ENCODE measurements at places on chromosomes 1 and 21.

- DNase-seq, result no peak
Observed at GRCh38 chr1:180585994-180586359, 27.2 kb downstream of the OVAAL start.

DNA sequence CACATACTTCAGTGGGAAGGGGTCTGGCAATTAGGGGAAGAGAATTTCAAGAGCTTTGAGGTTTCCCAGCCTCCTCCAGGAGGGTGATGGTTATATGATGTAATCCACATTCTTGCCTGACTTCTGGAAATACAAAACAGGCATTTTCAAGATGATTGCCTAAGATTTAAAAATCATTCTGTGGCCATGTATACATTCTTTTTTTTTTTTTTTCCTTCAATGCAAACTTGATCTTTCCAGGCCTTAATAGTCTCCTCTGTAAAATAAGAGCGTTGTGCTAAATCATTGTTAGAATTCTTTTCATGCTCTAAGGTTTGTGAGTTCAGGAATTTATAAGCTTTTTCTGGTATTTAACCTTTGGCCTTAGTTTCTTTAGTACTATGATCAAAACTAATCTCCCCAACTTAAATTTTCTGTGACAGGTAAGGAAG lies 192.3 kb upstream of the HMCN1 start:
- no peak for DNase-seq

DNA sequence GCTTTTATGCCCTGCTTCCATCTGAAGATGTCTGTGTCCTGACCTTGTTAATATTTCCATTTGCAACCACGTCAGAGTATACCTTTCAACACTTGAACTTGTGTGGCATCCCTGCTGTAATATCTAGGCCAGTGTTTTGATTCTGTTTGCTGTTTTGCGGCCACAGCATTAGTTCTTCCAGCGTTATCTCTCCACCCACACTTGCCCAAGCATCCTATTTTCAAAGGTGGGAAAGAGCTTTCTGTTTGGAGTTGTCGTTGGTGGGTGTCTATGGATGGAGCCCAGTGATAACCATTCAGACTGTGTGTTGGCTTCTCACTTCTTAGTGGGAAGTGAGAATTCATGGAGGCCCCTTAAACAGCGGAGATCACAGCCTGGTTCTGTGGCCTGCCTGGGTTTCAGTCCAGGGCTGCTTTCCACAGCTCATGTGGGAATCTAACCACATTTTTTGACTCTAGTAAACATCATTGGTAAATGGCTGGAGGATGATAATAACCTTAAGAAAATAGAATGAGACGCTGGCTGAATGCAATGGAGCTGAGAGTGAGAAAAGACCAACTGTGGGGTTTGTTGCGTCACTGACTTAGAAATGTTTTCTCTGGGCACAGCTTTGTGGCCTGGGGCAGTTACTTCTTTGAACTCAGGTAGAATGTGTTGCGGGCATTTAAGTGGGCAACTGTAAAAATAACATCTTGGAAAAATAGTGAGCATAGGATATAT lies 7.6 kb downstream of the TENT5C start:
- no peak for DNase-seq

- DNase-seq, result no peak
Observed at GRCh38 chr1:115467196-115467595, 129.1 kb upstream of the NGF start.

- DNase-seq, result no peak
Observed at GRCh38 chr1:217469983-217470382, 160.9 kb downstream of the GPATCH2 start.

DNA sequence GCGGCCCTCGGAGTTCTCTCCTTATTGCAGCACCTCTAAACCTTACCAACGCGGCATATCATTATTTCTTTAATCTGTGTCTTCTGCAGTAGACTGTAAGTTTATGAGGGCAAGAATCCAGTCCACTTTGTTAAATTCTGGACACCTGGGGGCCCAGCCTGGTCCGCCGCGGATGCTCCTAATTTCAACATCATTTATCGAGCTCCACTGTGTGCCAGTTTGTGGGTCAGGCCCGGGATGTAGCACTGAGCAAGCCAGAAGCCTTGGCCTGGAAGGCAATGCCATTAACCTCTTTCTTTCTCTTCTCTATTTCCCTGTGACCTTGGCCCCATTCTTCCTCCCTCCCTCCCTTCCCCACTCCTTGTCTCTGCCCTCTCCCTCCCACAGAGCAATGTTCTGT lies 70.6 kb upstream of the CACNA1E start:
- no peak for DNase-seq

GRCh38 chr1:58781541-58782177 lies 2.2 kb downstream of the JUN start:
- peak; percentile 27 for DNase-seq

DNA sequence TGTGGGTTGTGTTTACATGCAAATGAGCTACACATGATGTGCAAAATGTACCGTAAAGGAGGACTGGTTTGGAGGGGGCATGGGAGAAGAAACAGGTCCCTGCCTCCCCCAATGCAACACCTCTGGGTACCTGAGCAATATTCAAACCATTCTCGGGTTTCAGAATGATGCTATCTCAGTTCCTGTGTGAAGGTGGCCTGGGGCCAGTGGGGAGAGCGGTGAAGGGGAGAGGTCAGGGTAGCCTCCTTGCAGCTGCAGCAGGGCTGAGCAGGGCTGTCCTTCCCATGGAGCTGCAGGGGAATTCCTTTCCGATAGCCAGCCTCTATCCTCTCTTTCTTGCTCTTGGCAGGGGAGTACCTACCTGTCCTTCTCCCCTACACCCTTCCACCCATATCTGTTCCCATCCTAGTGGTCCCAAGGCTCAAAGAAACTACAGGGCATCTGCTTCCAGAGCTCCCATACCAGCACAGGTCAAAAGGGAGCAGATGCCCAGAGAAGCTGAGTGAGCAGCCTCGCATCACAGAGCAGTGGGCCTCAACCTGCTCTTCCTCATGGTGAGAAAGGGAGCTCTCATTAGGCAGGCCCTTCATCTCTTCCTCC lies 11.9 kb downstream of the MEF2D start:
- no peak for DNase-seq

DNA sequence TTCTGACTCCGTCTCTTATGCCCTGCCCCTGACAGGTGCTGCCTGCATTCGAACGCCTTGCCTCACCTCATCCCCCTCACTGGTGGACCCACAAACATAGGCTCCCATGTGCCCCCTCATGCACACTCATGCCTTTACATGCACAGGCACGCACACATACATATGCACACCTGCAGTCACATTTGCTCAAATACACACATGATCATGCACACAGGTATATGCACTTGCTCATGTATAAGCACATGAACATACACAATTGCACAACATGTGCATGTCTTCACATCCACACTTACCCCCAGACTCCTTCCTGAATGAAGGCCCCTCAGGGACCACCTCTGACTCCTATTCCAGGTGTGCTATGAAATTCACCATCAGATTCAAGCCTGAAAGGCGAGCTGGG lies 506.9 kb downstream of the PTPRU start:
- DNase-seq, result no peak

DNA sequence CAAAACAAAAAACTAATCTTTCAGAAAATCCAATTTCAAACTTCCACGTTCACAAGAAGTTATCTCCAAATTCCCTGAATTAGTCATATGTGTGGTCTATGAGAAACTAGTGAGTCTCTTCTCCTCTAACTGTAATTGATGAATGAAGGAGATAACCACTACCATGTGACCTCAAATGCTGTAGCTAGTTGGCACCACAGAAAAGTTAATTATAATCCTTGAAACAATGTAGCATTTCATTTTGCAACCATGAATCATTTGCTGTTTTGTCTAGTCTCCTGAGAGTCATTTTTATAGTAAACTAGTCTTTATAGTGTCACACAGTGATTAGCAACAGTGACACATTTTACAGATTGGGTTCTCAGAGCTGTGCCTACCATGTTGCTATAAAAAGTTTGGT lies 287.5 kb downstream of the LRRIQ3 start:
- DNase-seq, result no peak

DNA sequence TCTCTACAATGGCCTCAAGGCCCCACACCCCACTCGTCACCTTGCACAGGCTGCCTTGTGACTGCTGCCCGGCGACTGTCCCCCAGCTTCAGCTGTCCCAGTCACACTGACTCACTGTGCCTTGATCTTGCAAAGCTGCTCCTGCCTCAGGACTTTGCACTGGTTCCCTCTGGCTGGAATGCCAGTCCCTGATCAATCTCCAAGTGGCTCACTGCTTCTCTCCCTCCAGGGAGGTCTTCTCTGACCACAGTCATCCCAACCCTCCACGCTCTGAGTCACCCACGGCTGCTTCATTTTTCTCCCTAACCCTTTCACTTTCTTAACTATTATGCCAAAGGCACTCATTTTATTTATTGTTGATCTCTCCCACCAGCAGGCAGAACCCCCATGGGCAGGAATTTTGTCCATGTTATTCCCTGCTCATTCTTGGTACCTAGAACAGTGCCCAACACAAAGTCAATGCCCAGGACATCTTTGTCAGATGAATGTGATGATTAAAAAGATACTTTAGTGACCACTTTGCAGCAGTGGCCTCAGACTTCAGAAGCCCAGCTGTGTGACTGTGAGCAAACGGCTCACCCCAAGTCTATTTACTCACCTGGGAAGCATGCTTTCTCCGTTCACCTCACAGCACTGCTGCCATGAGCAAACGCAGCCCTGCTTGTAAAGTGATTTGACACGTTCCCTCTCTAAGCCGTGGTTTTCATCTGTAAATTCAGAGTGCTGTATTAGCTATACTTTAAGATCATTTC lies 53.4 kb downstream of the ZBTB18 start:
- no peak for DNase-seq

- no peak for DNase-seq
Observed at GRCh38 chr1:185636848-185637247, 97.3 kb upstream of the HMCN1 start.

- no peak for DNase-seq
Observed at GRCh38 chr1:228079601-228080263, 2.8 kb upstream of the ARF1 start.

- DNase-seq, result no peak
Observed at GRCh38 chr1:156429313-156430060, 60.5 kb downstream of the RHBG start.

- DNase-seq, result no peak
Observed at GRCh38 chr1:32868806-32869455, 1.8 kb downstream of the FNDC5 start.

GRCh38 chr1:201562659-201563405 lies 23.9 kb downstream of the NAV1 start:
- DNase-seq, result no peak

GRCh38 chr1:100076744-100077143 lies 56.0 kb downstream of the SASS6 start:
- no peak for DNase-seq

GRCh38 chr1:10765734-10766478 lies 30.5 kb downstream of the CASZ1 start:
- no peak for DNase-seq

GRCh38 chr1:33258788-33259274 lies 2.5 kb downstream of the ZNF362 start:
- no peak for DNase-seq

GRCh38 chr1:78333502-78333901 lies 157.3 kb upstream of the PTGFR start:
- no peak for DNase-seq

GRCh38 chr21:37503848-37504467 lies 137.4 kb downstream of the DYRK1A start:
- no peak for DNase-seq

DNA sequence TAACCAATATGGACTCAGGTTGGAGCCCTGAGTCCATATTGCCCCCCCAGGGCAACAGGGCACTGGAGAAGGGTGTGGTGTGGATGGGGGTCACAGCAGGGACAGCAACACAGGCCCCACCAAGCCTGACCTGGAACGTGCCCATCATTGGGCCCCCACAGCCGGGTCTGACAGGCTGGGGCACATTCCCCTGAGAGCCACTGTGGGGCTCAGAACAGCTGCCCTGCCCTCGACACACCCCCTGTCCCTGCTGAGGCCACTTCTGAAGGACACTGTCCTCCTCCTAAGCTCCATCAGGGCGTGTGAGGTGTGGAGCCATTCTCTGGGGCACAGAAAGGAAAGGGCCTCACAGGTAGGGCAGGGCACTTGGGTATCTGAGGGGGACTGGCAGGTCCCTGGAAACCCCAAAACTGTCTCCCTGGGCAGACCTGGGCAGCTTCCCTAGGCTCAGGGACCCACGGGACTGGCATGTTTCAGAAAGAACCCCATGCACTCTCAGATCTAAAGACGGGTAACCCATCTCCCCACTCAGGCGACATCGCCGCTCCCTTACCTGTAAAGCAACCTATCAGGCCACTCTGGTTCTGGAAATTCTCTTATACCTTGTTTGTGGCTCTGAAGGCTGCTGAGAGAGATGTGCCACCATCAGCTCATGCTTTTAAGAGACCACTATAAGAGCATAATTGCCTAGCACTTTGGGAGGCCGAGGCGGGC lies 95.5 kb downstream of the DMRTB1 start:
- no peak for DNase-seq

GRCh38 chr1:205766038-205766437 lies 9.2 kb downstream of the RAB29 start:
- no peak for DNase-seq

GRCh38 chr1:206419250-206419649 lies 51.0 kb upstream of the IKBKE start:
- DNase-seq, result no peak

- DNase-seq, result no peak
Observed at GRCh38 chr1:2887941-2888855, 86.7 kb upstream of the TTC34 start.

DNA sequence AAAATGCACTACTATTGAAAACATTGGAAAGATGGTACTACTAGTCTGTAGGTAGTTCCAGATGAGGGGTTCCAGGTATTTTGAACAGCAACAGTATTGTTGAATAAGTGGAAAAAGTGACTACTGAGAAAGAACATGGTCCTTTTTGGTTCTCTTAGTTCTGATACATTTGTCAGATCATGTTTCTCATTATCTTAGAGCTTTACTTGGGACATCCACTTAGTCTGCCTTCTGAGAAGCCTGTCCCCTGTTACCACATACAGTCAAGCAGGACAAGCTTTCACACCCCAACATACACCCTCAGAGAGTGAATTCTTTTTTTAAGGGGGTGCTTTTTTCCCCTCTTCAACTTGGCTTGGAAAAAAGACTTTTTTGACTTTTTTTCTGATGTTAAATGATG lies 41.0 kb upstream of the MACF1 start:
- no peak for DNase-seq

- DNase-seq, result no peak
Observed at GRCh38 chr1:117308311-117308916, 58.8 kb upstream of the MAN1A2 start.

- no peak for DNase-seq
Observed at GRCh38 chr1:186503190-186503589, 42.3 kb upstream of the PDC start.

DNA sequence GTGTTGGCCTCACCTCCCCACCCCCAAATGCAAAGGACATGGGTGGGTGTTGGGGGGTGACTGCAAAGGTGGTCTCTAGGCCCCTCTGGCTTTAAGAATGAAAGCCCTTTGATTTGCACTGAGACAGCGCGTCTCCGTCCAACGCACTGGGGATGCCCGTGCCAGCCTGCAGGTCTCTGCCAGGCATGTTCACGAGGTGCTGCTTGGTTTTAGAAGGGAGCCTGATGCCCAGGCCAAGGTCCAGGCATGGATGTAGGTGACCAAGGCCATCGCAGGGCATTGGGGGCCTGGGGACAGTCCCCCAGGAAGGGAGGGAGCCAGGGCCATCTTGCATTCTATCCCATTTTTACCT lies 363.6 kb upstream of the VAMP3 start:
- DNase-seq, result no peak

- DNase-seq, result no peak
Observed at GRCh38 chr1:167899253-167899681, 14.7 kb downstream of the ADCY10 start.

Measured in CD4-positive, alpha-beta T cell (primary cell).